CD4-positive, CD25-positive, alpha-beta regulatory T cell (primary cell): ENCODE measurements at places on chromosomes 1 and 21. TPM values are rescaled to one million over a fixed set of nuclear protein-coding genes. Genes with fewer than 3 reads are reported as not detected.

Gene JAK1
- 215 TPM for polyA plus RNA-seq

Gene RGS16
- polyA plus RNA-seq: 0.57 TPM

DNA sequence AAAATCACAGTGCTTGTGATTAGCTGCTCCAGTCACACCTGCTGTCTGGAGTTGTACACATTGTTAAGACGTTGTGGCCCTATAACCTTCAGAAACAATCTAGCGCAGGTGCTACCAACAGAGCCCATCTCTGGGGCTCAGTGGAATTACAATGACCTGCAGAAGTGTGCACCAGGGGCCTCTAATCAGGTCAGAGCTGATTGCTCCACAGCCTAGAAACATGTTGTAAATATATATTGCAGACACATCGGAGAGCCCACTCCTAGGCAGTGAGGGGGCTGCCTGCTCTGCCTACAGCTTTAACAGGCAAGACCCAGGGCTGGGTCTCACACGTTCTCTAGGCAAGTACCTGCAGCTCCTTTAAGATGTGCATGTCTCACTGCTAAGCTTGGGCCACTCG, 302.0 kb downstream of the SIPA1L2 start:
- DNase-seq: no peak

DNA sequence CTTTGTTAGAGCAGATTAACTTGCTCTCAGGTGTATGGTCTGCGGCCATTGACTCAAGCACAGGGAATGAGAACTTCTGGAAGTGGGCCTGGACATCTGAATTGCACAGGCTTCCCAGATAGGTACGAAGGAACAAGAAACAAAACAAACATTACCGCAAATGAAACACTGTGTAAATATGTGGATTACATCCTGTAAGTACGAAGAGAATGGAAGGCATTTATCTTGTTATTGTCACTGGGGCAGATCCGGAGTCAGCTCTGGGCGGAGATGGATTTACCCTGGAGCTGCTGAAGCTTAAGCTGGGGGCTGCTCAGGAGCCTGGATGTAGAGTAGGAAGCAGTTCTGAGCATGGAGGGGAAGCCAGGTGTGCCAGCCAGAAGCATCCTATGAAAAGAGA, 6.8 kb downstream of the HES2 start:
- DNase-seq: no peak

DNA sequence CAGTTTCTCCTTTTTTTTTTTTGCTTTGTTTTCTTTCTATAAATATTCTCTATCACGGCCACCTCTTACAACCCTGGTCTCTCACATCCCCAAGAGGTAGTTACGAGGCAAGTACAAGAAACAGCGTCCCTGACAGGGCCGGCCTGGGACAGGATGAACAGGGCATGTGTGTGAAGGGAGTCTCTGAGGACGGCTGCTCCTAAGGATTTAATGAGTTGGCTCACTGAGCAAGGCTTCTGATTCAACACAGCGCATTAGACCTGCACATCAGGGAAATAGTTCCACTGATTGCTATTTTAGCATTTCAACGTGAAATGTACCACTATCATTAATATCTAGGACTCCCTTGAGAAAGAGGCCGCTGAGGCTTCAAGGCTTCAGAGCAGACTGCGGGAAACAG, 54.0 kb downstream of the NTPCR start:
- DNase-seq: no peak

- no peak for DNase-seq
Observed at GRCh38 chr1:168825820-168826219, 96.8 kb upstream of the DPT start.
